Osteoblast (primary cell): ENCODE measurements at places on chromosomes 16 and 17.

- DNase-seq, result no peak
Measured at GRCh38 chr16:85288869-85289660, 176.8 kb upstream of the CIBAR2 start.

GRCh38 chr16:19857593-19858339 is 26.9 kb downstream of the GPRC5B start:
- DNase-seq, result peak; percentile 75

DNA sequence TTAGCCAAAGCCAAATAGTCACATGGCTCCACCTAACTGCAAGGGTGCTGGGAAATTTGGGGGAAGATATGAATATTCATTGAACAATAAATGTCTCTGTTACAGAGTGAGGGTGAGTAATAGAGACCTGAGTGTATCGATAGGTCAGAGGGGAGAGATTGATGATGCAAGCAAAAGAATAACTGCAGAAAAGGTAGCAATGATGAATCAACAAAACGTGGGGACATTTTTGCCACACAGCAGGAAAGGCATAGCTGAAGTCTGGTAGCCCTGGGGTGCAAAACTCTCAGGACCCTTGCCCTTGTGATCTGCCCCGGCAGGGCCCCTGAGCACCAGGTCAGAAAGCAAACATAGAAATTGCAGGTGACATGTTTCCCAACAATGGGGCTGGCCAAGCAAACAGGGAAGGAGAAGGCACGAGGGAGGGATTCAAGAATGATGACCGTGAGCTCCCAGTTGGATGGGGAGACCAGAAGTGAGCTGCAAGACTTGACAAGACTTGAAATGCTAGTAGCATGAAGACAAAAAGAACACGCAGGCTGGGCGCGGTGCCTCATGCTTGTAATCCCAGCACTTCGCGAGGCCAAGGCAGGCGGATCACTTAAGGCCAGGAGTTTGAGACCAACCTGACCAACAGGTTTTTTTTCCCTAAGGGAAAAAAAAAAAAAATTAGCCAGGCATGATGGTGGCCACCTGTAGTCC is 12.7 kb upstream of the HERPUD1 start:
- DNase-seq, result no peak

DNA sequence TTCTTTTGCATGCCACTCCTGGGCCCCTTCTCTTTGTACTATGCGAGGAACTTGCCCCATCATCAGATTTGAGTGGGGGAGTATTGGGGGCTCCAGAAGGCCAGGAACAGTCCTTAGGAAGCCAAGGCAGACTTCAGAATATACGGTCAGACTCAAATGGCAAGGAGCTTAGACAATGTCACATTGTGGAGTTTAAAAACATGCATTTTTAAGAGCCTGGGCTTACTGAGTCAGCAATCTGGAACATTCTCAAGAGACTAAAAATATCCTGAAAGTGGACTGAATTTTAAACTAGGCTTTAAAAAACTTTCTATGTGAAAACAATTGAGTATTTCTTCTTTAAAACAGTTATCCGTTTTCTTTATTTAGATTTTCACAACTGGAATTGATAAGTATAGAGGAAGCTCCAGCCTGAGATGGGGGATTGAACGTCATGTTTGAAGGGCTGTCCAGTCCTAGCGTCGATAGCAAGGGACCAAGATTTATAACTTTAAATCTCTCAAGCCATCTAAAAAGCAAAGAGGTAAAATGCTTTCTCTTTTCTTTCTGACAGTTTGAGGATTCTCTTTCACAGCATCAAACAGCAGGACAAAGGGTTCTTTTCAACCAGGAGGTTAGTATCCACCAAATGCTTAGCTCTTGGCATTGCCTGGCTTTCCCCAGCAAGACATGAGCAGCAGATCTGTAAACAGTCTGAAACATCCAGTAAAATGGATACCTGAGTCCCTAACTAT is 45.8 kb upstream of the CDRT4 start:
- peak; percentile 74 for DNase-seq

- no peak for DNase-seq
Measured at GRCh38 chr16:80656711-80657150, 115.9 kb downstream of the DYNLRB2 start.

- DNase-seq, result no peak
Measured at GRCh38 chr16:82432261-82432660, 194.5 kb upstream of the CDH13 start.

GRCh38 chr16:2949705-2950352 is 14.2 kb upstream of the KREMEN2 start:
- DNase-seq, result peak; percentile 54

DNA sequence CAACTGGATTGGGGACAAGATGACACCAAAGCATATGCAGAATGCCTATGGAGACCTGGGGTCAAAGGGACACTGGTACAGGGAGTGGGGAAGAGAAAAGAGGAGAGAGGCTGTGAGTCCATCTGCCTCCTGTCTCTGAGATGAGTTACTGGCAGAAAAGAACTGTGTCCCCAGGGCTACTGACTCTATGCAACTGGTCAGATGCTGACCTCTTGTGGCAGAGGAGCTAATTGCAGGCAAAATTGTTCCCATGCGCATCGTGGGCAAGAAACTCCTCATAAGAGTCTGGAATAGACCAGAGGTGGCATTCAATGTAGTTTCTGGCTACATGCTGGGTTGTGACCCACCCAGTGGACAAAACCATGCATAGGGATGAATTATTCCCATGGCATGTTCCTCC is 26.1 kb upstream of the MLKL start:
- DNase-seq, result no peak

DNA sequence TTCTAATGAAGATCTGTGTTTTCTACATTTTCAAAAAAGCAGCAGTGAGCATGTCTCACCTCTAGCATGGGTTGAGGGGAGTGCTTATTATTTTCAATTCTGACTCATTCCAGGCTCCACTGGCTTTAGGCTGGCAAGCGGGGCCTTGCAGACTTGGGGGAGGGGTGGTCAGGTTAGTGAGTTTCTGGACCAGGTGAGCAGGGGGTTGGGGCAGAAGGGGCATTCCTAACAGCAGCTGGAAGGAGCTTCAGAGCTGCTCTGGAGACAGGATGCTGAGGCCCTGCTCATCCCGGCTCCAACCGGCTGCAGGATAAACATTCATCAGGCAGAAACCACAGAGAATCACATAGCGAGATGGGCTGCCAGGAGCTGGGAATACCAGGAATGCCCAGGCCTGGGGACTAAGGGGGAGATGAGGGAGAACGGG is 10.5 kb upstream of the KRT19 start:
- DNase-seq, result peak; percentile 74

- no peak for DNase-seq
Measured at GRCh38 chr16:10495031-10495345, 85.4 kb downstream of the EMP2 start.

- no peak for DNase-seq
Measured at GRCh38 chr17:47605011-47605410, 44.7 kb upstream of the KPNB1 start.

DNA sequence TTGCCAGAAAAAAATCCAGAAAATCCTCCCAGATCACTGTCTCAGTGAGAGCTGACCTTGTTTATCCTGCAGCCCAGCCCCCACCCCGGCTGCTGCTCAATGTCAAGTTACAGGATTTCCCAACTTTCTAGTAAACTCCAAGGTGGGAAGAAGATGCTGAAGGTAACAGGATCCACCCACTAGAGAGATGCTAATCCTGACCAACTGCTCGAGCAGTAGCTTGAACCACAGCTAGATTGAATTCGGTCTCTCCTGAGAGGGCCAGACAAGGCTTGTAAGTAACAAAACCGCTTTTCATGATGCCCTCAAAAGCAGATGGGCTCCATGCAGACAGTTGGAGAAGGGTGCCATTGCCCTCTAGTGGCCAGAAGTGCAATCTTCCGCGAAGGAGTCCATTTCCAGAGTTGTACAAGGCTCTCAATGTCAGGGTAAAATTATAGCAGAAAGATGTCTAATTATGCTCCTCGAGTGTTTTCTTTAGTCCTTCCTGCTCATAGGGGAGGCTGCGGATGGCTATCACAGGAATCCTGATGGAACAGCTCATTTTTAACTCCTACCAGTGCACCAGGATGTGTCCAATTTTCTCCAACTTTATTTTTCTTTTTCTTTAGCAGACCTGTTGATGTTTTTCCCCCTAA is 3.9 kb downstream of the CDH11 start:
- peak; percentile 83 for DNase-seq
